HCEC 1CT (cell line): ENCODE measurements at places on chromosomes 7 and 10.

- no peak for DNase-seq
Observed at GRCh38 chr10:94878649-94879048, 59.8 kb upstream of the CYP2C9 start.

DNA sequence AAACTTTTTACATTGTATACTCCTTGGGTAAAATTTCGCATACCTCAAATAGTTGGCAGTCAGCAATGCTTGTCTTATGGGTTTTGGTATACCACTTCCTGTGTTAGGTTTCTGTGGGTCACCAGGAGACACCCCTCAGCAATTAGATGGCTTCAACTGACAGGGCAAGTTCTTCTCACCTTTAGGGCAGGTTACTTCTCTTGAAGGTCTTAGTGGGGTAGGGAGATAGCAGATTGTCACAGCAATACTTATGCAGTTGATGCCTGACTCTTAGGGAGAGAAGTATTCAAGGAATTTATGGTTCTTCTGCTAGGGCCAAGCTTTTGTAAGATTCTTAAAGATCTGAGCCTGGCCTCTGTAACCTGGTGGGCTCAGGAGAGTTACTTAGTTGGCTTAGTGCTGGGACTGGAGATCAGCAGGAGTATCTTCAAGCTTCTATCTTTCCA, 42.9 kb downstream of the MKLN1 start:
- peak; percentile 65 for DNase-seq

GRCh38 chr7:130669085-130669700, 645 bp upstream of the COPG2 start:
- peak; percentile 2 for DNase-seq

GRCh38 chr7:7996568-7996967, 28.0 kb downstream of the GLCCI1 start:
- peak; percentile 45 for DNase-seq

GRCh38 chr7:116193329-116194087, 16.8 kb upstream of the TES start:
- no peak for DNase-seq

GRCh38 chr7:5750031-5750653, 31.3 kb downstream of the RNF216 start:
- no peak for DNase-seq

- DNase-seq = no peak
Observed at GRCh38 chr7:121376979-121377378, 19.1 kb downstream of the FAM3C start.

DNA sequence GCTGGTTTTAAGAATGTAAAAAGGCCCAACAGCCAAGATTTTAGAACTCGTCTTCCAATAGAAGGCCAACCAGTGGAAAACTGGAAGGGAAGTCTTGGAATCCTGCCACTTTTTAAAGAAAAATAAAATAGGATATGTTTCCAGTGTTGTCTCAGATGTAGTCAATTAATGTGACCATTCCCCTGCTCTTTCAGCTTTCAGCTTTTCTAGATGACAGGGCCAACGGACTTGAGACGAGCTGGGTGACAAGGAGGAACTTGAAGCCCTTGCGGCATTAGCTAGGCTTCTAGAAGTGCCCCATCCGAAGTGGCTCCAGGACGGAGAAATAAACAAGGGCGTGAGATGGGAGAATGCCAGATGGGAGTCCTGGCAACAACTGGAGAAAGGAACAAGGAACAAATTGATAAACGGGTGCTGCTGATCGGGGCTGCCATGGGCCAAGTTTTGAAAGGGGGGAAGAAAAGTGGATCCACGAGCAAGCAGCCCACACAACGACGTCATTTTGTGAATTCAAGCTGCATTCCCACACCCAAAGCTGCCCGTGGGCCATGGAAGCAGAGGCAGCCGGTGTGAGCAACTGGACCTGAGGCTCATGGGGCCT, 42.3 kb downstream of the CTBP2 start:
- DNase-seq = no peak

DNA sequence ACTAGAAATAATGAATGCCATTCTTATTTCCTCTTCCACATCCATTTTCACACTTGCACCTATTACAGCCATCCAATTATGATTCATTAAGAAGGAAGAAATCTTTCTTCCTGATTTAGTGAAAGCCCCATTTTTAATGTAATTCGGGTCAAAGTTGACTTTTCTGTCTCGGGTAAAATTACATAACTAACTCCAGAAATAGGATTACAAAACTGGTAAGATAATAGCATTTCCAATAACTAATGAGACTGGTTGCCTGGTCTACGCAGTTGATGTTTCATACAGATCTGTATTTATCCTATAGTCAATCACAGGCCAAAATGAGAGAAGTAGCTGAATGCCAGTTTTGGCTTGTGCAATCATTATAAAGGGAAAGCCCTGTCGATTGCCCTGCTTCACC, 651.5 kb upstream of the NRP1 start:
- DNase-seq = no peak

DNA sequence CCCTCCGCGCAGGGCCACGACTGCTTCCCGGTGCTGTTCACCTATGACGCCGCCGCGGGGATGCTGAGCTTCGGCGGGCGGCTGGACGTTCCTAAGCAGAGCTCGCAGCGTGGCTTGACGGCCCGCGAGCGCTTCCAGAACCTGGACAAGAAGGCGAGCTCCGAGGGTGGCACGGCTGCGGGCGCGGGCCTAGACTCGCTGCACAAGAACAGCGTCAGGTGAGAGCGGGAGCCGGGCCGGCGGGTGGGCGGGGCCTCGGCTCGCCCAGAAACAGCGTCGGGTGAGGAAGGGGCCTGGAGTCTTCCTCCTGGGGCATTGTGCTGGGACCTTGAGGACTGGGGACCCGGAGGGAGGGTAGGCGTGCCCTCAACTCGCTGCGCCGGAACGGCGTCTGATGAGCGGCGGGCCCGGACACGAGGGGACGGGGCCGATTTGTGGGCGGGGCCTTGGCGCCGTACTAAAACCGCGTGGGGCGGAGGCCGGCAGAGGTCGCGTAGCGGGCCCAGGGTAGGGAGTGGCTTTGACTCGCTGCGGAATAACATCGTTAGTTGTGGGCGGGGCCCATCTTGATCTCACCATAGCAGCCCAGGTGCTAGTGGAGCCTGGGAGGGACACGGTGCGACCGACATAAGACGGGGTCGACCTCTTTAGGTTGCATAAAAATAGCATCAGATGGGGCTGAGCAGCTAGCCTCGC, 15.6 kb downstream of the PDAP1 start:
- no peak for DNase-seq

- DNase-seq = no peak
Observed at GRCh38 chr10:116696919-116697318, 45.4 kb downstream of the HSPA12A start.

DNA sequence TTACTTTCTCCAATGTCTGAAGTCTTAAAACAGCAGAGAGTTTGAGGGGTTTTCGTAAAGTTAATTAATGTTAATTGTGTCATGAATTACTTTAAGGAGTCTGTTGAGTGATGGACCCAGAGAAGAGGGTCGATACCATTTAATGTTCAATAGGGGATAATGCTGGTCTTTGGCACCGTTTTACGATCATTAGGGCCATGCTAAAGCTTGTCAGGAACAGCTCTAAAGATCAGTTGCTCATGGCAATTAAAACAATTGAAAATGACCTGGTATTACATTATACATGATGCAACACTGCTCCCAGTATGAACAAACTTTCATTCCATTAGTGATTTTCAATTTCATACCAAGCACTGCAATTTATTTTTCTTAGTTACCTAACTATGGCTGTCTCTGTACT, 296.9 kb downstream of the ETV1 start:
- no peak for DNase-seq

GRCh38 chr10:116169782-116170445, 103.1 kb downstream of the GFRA1 start:
- DNase-seq = no peak

GRCh38 chr10:30500963-30501504, 67.0 kb downstream of the MAP3K8 start:
- no peak for DNase-seq

GRCh38 chr7:20562461-20562860, 53.0 kb upstream of the ABCB5 start:
- peak; percentile 13 for DNase-seq

- no peak for DNase-seq
Observed at GRCh38 chr7:29405891-29406290, 157.7 kb upstream of the PRR15 start.

DNA sequence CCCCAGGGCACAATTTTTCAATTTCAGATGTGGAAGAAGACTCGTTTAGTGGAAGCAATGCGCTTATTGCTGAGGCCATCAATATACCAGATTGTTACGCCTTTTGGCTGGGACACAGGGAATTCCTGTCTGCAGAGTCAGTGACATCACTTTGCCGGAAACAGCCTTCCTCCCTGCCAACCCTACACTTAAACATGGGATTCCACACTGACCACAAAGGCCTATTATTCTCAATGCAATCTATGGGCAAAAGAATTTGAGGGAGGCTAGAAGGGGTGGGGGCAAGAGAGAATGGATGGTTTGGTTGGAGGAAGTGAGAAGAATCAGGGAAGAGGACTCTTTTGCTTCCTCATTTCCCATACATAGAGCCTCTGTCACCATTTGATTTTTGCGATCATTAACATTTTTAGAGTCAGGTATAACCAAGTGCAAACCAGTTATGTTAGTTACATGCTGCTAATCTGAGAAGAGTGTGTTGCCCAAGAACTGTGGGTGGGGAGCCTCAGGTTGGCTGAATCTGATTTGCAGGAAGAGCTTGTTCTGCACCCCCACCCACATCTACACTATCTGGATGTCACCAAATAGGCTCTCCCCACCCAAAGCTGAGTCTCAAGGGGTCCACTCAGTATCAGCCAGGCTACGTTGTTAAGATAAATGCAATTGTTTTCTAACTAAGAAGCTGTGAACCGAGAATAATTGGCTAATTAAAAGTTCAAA, 58.2 kb downstream of the ENTPD1 start:
- DNase-seq = peak; percentile 56

- DNase-seq = no peak
Observed at GRCh38 chr7:24912424-24912823, 67.6 kb downstream of the OSBPL3 start.

DNA sequence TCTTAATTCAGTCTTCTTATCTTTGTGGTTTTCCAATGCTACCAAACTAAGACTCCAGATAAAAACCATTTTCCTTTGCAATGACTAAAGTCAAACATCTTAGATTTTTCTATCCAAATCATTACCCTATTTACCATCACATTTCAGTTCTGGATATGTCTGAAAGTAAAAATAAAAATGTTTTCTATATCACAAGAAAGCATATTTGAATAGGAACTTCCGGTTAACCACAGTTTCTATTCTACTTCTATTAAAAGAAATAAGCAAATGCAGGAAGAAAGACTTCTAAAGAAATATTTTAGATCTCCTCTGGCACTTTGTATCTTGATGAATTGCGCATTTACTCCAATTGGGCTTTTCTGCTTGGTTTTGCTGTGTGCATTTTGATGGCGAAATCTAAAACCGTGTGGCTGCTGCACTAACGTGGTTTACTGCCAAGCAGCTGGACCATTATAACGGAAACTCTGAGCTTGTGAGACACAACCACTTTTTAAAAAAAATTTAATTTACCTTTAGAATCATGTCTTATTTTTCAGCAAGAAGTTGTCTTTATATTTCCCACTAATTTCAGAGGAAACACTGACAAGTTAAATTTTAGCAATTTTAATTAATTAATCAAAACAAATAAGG, 146.1 kb downstream of the VPS50 start:
- no peak for DNase-seq

DNA sequence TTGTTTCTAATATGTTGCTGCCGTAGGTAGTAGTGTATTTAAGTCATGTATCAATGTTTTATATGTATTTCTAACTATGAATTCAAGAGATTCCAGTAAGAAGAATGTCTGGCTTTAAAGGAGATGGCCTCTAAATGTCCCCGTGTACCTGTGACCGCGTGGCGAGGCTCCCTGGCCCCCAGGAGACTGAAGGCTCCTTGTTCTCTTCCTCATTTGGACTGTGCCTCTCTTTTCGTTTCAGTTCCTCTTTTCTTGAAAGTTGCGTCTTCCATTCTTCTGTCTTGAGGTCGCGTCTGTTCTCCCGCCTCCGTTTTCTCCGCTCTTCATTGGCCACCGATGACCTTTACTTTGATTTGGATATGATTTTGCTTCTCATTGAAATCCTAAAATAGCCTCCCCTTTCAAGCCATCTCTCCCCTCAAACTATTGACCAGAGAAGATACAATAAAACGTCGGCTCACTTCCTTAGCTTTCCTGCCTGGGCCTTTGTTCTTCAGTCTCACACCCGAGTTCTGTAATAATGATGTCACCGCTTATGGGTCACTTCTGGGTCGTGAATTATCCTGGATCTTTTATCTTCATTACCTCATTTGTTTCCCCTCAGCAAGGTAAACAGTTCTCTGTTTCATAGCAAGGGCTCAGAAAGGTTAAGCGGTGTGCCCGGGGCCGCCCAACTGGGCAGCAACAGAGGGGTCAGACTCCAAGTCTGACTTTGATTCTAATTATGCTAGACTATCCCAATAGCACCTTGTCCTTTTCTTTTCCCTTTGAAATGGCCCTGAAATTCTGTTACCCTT, 28.7 kb downstream of the WIPI2 start:
- DNase-seq = no peak

DNA sequence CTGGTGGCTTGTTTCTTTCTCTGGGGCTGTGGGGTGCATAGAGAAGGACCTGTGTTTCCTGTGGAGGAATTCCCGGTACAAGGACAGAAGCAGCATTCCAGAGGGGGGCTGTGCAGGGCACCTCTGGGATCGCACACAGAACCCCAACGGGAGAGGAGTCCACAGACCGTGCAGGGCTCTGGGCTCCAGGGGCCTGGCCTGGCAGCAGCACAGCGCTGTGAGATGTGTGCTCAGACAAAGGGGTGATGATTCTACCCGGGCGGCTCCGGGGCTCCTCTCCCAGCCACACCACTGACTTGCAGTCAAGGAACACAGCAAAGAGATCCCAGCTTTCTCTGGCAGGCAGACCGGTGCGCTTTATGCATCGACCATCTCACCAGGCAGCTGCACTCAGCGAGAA, 6.9 kb upstream of the SHH start:
- no peak for DNase-seq

GRCh38 chr7:106866298-106867281, 1.5 kb downstream of the PIK3CG start:
- no peak for DNase-seq

DNA sequence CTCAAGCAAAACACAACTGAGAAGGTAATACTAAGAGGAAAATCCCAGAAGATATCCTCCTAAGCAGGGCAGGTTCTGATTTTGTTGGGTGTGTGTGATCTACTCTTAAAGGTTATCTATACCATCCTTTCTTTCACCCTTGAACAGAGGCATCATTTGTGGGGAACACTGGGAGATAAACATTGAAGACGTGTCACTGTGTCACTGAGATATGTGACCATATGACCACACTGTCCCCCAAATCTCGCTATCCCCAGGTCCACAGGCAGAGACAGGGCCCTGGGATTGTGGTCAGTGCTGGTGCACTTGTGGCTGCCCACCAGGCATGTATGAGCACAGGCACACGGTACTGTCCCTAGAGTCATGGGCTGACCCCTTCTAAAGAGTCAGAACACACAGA, 30.0 kb downstream of the TECTB start:
- no peak for DNase-seq

- DNase-seq = no peak
Observed at GRCh38 chr7:31529103-31529502, 15.2 kb downstream of the ITPRID1 start.

DNA sequence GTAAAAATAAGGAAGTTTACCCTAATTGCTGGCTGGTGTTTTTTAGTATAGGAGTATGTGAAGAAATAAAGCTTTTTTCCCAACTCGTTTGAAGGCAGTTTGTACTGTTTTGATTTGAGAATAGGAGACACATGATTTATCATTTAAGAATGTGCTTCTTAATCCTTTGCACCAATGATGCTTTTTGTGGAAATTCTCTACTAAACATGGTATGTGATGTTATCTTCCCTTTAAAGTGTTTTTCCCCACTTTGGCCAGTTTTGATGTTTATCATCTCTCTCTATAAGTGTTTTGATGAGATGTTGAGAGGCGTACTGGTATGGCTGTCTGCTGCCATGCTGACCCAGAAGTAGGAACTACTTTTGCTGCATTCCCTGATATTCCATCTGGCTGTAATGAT, 85.1 kb downstream of the SUGCT start:
- DNase-seq = peak; percentile 88
